T47D (cell line): ENCODE measurements at places on chromosomes 5 and 9.

- no peak for DNase-seq
Observed at GRCh38 chr5:116944183-116944582, 369.6 kb upstream of the SEMA6A start.

GRCh38 chr9:110115826-110116542, 92.0 kb downstream of the C9orf152 start:
- no peak for DNase-seq

GRCh38 chr5:159230657-159231056, 21.3 kb upstream of the RNF145 start:
- no peak for DNase-seq

DNA sequence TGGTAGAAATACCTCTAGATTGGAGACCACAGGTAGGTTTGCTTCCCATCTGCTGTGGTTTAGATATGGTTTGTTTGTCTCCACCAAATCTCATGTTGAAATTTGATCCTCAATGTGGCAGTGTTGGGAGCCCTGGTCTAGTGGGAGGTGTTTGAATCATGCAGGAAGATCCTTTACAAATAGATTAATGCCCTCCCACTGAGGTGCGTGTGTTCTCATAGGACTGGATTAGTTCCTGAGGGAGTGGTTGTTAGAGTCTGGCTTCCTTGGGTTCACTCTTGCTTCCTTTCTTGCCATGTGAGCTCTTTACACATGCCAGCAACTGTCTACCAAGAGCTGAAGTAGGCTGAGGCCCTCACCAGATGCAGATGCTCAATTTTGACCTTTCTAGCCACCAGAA, 391.1 kb upstream of the GRIA1 start:
- DNase-seq = no peak

- no peak for DNase-seq
Observed at GRCh38 chr5:131706281-131706680, 71.3 kb upstream of the RAPGEF6 start.

DNA sequence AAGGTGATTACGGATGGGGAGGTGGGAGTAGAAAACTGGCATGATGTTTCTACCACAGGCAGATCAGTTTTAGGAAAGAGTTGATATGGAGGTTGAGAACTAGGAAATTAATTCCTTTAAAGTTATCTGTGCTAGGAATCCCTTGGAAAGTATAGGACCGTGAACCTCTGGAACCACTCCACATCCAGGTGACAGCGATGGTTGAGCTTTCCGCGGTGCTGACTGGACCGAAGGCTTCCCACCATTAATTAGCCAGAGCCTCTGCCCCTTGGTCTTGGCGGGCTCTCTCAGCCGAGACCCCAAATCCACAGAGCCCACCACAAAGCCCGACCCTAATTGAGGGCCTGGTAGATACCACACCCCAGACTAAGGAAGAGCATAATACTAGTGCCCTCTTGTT, 147.3 kb downstream of the MELK start:
- DNase-seq = no peak

- DNase-seq = no peak
Observed at GRCh38 chr9:81850724-81851123, 77.5 kb upstream of the SPATA31D4 start.

DNA sequence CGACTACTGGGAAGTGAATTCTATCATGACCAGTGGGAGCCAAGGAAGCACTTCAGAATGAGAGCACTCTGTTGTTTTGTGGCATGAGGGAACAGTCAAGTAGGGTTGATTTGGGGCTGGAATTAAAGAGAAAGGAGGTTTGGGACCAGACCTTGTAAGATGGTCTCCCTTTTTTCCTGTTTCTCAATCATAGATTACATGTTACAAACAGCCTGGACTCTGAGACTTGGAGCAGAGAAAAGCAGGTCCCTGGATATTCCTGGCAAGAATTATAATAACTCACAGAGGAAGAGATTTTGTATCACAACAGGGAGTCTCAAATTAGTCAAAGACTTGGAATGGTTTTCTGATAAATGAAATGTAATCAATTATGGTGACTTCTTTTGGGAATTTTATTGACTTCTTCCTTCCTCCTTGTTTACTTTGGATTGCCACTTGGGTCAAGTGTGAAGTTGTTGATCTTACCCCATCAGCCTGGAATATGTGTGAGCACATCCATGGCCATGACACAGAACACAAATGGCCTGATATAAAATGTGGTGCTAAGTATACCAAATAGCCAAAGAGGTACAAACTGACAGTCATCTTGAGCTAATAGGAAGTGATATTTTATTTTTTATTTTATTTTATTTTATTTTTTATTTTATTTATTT, 131.0 kb upstream of the OSMR start:
- DNase-seq = no peak

DNA sequence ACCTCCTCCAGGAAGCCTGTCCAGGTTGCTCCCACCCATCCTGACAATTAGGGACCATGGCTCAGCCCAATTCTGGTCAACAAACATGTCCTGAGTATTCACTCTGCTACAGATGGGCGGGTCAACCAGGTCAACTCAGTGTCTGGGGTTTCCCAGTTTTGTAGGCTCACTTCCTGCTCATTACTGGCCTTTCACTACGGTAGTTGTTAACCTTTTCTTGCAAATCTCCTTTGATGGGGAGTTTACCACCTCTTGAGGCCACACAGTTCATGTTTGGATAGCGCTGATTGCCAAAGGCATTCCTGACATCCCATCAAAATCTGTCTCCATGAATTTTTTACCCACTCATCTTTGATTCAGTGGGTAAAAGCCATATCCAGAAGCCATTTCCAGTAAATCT, 13.8 kb downstream of the TMEM8B start:
- no peak for DNase-seq

DNA sequence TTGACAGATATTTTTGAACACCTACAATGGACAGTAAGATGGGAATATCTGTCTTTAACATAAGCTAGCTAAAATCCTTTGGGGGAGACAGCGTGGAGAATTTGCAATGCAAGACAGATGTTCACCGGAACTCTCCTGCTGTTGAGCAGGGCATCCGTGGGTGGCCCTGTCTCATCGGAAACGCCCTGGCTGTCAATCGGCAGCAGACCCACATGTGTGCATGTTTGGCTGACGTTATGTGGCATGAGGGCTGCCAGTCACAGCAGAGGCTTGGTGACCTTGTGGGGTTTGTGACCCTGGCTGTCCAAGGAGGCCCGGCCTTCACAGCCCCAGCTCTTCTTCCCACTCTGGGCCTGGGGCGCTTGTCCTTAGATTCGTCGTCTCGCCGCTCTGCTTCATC, 129.7 kb upstream of the OTULINL start:
- DNase-seq = no peak

DNA sequence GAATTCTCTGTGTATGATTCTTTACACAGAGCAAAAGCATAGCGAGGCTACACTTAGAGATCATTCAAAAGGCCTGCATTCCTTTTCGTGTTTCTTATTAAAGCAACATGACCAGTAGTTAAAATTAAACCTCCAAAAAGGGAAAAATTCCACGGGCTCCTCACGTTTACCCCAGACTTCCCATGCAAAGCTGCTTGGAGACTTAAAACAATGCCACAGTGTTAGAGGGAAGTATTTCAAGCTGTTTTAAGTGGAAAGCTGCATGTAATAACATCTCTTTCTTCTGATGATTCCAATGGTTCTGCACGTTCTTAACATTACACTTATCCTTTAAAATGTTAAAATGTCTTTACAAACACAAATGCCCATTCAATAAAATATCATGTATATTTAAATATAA, 405.2 kb downstream of the SEMA5A start:
- DNase-seq = no peak

DNA sequence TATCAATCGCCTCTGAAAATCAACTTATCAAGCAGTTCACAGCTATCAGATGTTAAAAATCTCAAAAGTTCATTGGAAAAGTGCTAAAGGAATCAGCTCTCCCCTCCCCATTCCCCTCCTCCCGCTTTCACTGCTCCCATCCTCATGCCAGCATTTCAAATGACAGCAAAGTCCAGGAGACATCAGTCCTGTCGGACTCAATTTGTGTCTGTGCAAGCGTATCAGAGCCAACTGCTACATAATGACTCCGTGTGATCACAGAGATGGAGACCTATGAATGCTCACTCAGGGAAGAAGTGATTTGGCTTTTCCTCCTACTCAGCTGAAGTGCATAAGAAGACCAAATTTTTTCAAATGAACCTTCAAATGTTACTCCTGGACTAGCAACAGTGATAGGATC, 937.2 kb upstream of the DMAC1 start:
- no peak for DNase-seq

- no peak for DNase-seq
Observed at GRCh38 chr5:121897341-121897740, 45.7 kb downstream of the FTMT start.

DNA sequence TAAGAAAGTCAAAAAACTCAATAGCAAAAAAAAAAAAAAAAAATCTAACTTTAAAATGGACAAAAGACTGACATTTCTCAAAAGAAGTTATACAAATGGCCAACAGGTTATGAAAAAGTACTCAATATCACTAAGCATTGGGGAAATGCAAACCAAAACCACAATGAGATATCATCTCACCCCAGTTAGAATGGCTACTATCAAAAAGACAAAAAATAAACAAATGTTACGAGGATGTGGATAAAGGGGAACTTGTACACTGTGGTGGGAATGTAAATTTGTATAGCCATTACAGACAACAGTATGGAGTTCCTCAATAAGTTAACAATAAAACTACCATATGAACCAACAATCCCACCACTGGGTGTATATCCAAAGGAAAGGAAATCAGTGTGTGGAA, 37.2 kb downstream of the ENC1 start:
- DNase-seq = no peak

- no peak for DNase-seq
Observed at GRCh38 chr9:117116084-117116483, 298.8 kb downstream of the ASTN2 start.

GRCh38 chr5:151077967-151078366, 2.9 kb downstream of the TNIP1 start:
- no peak for DNase-seq

- DNase-seq = no peak
Observed at GRCh38 chr5:9540791-9541190, 5.1 kb downstream of the SEMA5A start.
